ENCODE measurements at places on chromosomes 11 and 22.

DNA sequence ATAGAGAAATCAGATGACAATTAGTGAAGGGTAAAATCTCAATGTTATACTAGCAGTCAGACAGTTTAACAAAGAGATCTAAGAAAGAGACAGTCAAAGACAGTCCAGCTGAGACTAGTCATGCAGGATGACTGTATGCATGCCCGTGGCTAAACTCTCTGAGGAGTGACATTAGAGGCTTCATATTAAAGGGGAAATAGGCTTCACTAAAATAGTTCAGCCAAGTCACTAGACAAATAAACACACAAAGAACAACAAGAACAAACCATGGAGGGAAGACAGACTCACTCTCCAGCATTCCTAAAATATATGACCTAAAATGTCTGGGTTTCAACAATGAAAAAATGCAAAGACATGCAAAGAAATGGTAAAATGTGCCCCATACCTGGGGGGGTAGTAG lies 18.6 kb upstream of the APLNR start:
- DNase-seq: no peak

GRCh38 chr22:27638329-27639233 lies 163.0 kb downstream of the MN1 start:
- DNase-seq: no peak

- DNase-seq: no peak
Measured at GRCh38 chr11:36149538-36150242, 139.5 kb downstream of the COMMD9 start.

DNA sequence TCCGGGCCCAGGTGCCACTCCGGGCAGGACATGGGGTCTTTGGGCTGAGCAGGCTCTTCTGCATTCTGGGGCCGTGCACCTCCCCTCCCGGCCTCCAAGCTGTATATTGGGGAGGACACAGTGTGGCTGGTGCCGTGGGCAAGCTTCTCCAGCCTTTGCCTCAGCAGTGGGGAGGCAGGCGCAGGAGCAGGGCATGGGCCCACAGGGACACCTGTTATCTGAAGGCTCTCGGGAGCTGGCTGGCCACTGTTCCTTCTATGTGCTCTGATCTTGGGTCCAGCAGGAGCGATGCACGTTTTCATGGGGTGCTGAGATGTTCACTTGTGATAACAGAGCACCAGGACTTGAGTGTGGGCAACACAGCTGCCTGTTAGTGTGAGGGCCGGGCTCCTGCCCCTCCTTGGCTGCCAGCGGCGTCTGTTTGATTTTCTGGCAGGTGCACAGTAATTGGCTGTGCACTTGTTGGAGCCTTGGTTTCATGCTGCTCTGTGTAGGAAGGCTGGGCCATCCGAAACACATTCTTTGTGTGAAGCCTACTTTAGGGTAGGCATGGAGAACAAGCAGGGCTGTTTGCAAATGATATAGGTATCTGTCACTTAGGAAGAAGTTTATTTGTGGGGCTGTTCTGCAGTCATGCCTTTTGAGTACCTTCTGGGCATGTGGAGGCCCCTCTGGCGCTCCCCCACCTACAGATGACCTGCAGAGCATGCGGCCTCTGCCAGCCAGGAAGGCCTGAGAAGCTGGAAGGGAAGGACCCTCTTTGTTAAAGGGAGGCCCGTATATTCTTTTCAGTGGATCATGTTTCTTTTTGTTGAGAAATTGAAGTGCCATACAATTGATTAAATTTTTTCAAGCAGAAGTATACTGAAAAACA lies 201.5 kb downstream of the TBC1D22A start:
- no peak for DNase-seq

- DNase-seq: no peak
Measured at GRCh38 chr11:93089474-93090102, 108.2 kb downstream of the SLC36A4 start.

DNA sequence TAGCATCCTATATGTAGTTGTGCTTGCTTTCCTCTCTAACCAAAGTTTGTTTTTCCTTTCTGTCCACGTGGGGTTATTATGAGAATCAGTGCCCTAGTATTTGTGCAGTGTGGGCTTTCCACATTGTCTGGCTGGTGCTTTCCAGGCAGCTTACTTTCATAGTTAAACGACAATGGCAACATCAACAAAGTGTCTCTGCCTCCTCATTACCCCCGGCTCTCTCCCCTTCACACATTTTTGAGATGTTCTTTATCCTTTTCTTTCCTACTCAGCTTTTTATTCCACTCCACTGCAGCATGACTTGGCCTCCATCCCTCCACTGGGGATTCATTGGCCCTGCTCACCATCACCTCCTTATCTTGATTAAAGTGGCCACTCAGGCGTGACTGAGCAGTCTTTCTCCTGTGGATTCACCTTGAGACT lies 19.1 kb downstream of the SPECC1L start:
- DNase-seq: no peak

DNA sequence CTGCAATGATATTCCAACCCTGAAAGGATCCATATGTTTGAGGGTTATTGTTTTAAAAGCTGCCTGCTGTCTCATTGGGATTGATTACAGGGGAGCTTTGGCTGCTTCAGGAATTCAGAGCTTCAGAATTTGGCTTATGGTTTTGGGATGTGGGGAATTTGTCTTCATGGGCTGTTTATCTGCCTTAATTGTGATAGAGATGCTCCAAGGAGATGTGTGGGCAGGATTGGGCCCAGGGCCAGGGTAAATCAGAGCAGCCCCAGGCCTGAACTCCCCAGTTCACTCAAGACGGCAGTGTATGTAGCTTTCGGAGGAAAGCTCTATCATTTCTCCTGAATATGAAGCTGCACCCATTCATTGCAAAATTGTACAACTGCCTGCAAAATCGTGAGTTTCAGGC lies 88.5 kb downstream of the ALX4 start:
- DNase-seq: no peak

DNA sequence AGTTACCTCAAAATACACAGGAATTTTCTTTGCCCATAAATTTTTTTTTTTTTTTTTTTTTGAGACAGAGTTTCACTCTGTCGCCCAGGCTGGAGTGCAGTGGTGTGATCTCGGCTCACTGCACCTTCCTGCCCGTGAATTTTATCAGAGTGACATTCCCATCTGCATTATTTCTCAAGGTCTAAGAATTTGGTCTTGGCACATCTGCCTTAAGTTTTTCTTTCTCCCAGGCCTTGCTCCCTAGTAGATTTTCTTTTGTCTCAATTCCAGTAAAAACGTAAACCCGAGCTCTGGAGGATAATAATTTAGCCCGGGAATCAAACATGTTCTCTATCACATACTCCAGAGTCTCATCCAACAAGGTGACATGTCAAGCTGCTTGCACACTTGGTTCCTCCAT lies 12.4 kb downstream of the TRIM6 start:
- no peak for DNase-seq

- DNase-seq: no peak
Measured at GRCh38 chr11:77497368-77497767, 23.5 kb upstream of the PAK1 start.

DNA sequence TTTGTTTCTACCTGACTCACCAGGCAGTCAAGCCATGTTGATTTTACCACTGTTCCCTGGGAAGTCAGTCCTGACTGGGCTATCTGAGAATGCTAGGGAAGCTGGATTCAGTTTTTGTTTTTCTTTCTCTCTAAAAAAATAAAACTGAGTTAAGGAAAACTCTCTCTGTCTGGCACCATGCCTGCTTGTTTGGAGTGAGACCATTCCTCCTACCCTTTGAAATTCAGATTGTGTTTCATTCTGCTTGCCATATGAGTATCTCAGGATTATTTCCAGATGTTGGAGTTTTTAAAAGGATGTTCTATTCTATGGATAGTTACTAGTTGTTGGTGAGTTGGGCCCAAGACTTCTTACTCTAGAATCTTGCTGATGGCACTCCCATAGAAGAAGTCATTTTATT lies 1917.0 kb downstream of the LRRC4C start:
- DNase-seq: no peak

DNA sequence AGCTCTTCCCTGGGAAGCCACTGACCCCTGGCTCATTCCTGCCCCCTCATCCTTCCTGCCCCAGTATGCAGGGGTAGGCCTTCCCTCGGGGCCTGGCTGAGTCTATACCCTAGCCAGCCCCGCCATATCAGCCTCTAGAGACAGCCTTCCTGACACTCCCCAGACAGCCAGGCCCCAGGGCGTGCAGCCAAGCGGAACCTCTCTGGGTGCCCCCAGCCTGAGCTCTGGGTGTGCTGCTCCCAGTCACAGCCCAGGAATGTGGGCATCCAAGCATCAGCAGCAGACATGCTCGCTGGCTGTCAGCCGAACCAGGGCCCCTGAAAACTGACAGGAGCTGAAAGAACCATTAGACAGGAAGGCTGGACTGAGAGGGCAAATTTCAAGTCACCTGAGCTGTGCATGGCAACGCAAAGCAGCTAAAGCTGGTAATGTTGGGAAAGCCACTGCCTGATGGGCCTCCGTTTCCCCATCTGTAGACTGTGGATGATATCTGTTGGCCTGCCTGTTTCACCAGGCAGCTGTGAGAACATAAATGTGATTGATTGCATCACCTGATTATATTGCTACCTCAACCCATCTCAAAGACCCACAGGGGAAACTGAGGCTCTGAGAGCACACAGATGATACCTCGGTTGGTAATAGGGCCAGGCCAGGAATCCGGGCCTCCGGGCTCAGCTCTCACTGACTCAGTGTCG lies 93.2 kb downstream of the LRRC32 start:
- DNase-seq: no peak

DNA sequence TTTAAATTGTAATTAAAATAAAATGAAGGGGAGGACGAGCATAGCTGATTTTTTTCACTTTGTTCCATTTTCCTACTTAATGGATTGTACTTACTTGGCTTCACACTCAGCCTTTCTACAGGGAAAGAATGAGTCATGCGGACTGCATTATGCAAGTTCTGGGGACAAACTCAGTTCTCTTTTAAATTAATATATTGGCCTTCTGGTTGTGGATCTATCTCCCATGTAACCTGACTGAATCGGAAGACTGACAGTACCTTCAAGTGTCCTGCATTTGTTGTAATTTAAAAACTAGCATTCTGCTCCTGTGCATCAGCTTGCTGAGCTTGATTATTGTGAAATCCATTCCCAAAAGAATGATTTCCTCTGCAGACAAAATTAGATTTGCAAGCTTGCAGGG lies 12.2 kb downstream of the OR8D1 start:
- DNase-seq: no peak

GRCh38 chr22:25202290-25202921 lies 2.7 kb downstream of the CRYBB3 start:
- peak; percentile 53 for DNase-seq

GRCh38 chr11:117410861-117411710 lies 83.4 kb downstream of the CEP164 start:
- DNase-seq: no peak

DNA sequence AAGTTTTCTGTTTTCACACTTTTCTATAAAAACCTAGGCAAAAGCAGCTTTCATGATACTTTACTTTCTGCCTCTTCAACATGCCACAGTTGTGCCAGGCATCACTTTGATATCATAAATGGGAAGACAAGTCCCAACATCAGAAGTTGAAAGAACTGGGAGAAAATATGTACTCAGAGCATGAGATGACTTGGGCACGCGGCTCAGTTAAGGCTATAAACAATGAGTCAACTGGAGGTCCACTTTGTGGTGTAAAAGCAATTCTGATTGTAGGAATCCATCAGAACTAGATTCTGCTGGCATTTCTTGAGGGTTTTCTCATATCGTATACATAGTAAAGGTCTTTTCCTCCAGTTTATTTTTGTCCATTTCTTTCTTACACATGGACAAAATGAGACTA lies 109.7 kb upstream of the USP47 start:
- no peak for DNase-seq

DNA sequence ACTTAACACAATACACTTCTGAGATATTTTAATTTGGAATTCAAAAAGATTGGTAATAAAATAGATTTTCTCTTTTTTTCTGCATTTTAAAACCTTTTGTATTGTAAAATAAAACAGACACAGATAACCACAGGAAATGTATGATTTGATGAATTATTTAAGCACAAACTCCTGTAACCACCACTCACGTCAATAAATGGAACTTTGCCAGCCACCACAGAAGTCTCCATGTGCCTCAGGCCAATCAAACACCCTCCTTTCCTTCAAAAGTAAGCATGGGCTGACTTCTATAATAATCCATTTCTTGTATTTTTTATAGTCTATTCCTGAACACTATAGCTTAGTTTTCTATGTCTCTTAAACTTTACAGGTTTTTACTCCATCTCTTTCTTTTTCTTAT lies 721.7 kb downstream of the DLG2 start:
- no peak for DNase-seq

DNA sequence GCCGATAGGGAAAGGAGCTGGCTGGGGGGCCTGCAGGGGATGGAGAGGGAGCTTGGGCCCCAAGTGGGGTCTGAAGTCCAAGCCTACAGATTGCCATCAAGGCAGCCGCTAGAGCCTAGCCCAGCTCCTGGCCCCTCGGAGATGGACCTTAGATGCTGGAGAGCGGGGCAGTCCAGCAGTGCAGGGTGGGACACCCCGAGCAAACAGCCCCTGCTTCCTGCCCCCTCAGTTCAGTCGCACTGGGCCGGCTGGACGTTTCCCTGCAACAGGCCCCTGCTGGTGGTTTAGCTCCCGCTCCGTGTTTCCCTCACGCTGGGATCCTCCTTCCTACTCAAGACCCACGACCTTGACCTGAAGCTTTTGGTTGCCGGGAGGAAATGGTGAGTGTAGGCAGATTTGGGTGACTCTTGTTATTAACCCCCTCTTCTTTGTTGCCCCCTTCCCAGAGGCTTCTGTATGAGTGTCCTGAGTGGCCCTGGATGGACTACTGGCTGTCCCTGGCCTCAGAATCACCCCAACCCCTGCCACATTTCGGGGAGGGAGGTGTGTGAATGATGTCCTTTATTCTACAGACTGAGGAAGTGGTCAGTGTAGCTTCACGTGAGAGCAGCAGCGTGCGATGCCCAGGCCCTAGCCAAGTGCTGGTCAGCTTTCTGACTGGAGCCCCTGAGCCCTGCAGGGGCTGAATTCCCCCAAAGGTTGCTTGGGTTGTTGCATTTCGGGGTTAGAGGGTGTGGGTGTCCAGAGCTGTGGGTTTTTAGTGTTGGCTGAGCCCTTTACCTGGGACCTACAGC lies 2.7 kb downstream of the ST3GAL4 start:
- DNase-seq: no peak

GRCh38 chr11:18986744-18987143 lies 47.5 kb upstream of the MRGPRX1 start:
- no peak for DNase-seq

Data from CD4-positive, alpha-beta T cell treated with Interleukin-15 for 4 hours (primary cell).